ENCODE measurements at places on chromosomes 13 and 19. TPM values are rescaled to one million over a fixed set of nuclear protein-coding genes. Genes with fewer than 3 reads are reported as not detected.

Gene LILRA2
- not detected for total RNA-seq

Gene ZNF729
- total RNA-seq, result under 0.01 TPM

Gene NLRP13
- not detected for total RNA-seq

Gene MBD3L2
- total RNA-seq, result not detected
